T-cell (primary cell): ENCODE measurements at places on chromosomes 5 and 9.

- H3K27me3 ChIP-seq, result no peaks in the 10 kb centered on the region
- no peak for DNase-seq
- peaks cover 19% of the 10 kb centered on the region for H3K4me1 ChIP-seq
- no peaks in the 10 kb centered on the region for H3K36me3 ChIP-seq
These were observed 35.4 kb upstream of the TGFBR1 start for GRCh38 chr9:99069546-99069945.

GRCh38 chr5:153352685-153353219 lies 137.7 kb upstream of the GRIA1 start:
- H3K4me1 ChIP-seq, result no peaks in the 10 kb centered on the region
- H3K4me3 ChIP-seq, result no peak overlapping the region
- no peak overlapping the region for H3K27ac ChIP-seq
- no peak for DNase-seq

DNA sequence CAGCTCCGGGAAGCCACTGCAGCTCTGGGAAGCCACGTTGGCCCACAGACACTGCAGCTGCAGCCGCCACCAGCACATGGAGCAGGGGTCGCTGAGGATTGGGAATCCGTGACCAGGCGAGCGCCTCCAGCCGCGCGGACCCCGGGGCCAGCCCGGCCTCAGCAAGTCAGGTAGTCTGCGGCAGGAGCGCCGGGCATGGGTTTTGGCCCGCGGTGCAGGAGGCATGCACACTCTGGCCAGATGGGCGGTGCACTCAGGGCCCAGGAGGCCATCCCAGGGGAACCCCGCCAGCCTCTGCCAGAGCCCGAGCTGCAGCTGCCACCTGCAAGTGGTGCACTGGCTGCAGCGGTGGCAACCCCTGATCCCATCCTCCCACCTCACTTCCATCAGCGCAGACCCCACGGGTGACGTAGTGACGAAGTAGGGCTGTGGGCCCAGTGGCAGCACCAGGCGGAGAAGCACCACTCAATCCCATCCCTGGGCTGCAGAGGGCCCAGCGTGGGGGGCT lies 368.3 kb upstream of the SPATA31A5 start:
- H3K4me1 ChIP-seq, result no peaks in the 10 kb centered on the region
- H3K27me3 ChIP-seq, result no peaks in the 10 kb centered on the region
- no peak overlapping the region for H3K4me3 ChIP-seq
- no peaks in the 10 kb centered on the region for H3K36me3 ChIP-seq
- no peak overlapping the region for H3K27ac ChIP-seq

- H3K4me1 ChIP-seq, result peaks cover 9% of the 10 kb centered on the region
- no peak overlapping the region for H3K4me3 ChIP-seq
- no peaks in the 10 kb centered on the region for H3K27me3 ChIP-seq
- H3K36me3 ChIP-seq, result no peaks in the 10 kb centered on the region
- DNase-seq, result no peak
These were observed 6.7 kb upstream of the LCN2 start for GRCh38 chr9:128142596-128142995.

DNA sequence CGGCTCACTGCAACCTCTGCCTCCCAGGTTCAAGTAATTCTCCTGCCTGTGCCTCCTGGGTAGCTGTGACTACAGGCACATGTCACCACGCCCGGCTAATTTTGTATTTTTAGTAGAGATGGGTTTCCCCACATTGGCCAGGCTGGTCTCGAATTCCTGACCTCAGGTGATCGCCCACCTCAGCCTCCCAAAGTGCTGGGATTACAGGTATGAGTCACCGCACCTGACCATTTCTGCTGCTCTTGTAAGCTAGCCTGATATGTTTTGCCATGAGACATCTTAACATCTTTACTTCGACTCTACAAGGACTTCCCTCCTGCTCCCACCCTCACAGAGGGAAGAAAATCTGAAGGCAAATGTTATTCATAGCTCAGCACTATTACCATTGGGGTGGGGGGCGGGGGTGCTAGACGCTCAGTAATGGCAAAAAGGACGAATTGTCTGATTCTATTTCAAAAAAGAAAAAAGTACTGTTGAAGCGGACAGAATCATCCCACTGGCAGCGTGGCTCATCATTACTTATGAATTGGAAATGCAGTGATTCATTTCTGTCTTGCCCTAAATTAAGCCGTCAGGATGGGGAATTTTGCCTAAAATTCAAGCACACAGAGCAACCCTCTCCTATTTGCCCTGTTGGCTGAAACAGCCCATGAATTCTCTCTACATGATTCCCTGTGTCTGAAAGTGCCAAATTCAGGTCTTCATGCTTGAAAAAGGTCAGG lies 46.4 kb upstream of the WWC1 start:
- no peak overlapping the region for H3K4me3 ChIP-seq
- no peak overlapping the region for H3K27ac ChIP-seq
- no peak for DNase-seq
- H3K27me3 ChIP-seq, result no peaks in the 10 kb centered on the region
- no peaks in the 10 kb centered on the region for H3K36me3 ChIP-seq

DNA sequence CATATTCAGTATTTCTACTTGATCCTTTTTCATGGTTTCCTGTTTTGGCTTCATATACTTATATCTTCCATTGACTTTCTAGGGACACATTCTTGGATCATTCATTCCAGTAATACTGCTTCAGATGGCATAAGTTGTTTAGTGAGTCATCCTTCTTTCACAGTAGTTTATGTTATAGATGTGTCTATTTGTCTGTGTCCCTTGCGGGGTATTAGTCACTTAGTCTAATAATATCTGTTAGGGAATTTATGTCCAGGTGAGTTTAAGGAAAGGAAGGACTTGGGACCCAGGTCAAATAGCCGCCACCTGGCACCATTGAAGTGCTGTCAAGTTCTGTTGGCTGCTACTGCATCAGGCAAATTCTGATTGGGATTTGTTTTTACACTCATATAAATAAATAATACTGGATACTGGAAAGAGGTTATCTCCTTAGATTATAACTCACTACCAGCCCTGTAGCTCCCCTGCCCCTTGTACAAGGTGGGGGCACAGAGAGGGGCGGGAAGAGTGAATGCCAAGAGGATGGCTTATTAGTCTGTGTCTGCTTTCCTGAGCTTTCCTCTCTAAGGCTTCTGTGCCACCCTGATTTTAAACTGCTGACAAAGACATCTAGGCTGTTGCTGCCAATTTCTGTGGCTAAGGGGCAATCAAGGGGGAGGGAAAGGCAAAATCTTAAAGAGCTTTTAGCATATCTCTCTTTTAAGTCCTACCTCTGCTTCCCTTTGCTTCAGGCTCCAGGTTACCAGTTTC lies 64.9 kb downstream of the CDC42SE2 start:
- DNase-seq, result no peak
- no peaks in the 10 kb centered on the region for H3K27me3 ChIP-seq
- no peak overlapping the region for H3K4me3 ChIP-seq
- peaks cover 36% of the 10 kb centered on the region for H3K4me1 ChIP-seq
- H3K27ac ChIP-seq, result peak overlapping the region; percentile 8
- peaks cover 13% of the 10 kb centered on the region for H3K36me3 ChIP-seq

GRCh38 chr9:3346549-3346948 lies 179.3 kb downstream of the RFX3 start:
- H3K36me3 ChIP-seq, result no peaks in the 10 kb centered on the region
- H3K4me1 ChIP-seq, result no peaks in the 10 kb centered on the region
- DNase-seq, result no peak
- H3K27me3 ChIP-seq, result no peaks in the 10 kb centered on the region

- no peaks in the 10 kb centered on the region for H3K36me3 ChIP-seq
- no peaks in the 10 kb centered on the region for H3K4me1 ChIP-seq
- no peak overlapping the region for H3K4me3 ChIP-seq
- no peak for DNase-seq
These were observed 34.3 kb upstream of the ZNF354B start for GRCh38 chr5:178825444-178825843.

DNA sequence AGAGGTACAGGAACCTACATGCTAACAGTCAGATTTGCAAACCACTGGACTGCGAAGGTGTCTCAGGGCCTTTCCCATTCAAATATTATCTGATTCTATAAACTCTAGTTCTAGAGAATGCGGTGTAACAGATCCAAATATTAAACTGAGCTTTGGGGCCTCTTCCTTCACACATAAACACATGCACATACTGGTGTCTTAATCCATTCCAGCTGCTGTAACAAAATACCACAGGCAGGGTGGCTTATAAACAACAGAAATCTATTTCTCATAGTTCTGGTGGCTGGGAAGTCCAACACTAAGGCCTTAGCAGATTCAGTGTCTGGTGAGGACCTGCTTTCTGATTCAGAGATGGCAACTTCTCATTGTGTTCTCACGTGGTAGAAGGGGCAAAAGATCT lies 30.2 kb downstream of the RETREG1 start:
- peaks cover 3% of the 10 kb centered on the region for H3K4me1 ChIP-seq
- H3K36me3 ChIP-seq, result peaks cover 5% of the 10 kb centered on the region
- no peaks in the 10 kb centered on the region for H3K27me3 ChIP-seq
- no peak for DNase-seq

- no peaks in the 10 kb centered on the region for H3K4me1 ChIP-seq
- no peak for DNase-seq
- no peak overlapping the region for H3K27ac ChIP-seq
- H3K27me3 ChIP-seq, result no peaks in the 10 kb centered on the region
These were observed 51.1 kb downstream of the C9orf50 start for GRCh38 chr9:129569502-129570449.

- no peak for DNase-seq
- no peaks in the 10 kb centered on the region for H3K4me1 ChIP-seq
- peaks cover 22% of the 10 kb centered on the region for H3K27me3 ChIP-seq
- no peaks in the 10 kb centered on the region for H3K36me3 ChIP-seq
- no peak overlapping the region for H3K4me3 ChIP-seq
- no peak overlapping the region for H3K27ac ChIP-seq
These were observed 107.3 kb upstream of the SPOCK1 start for GRCh38 chr5:137606401-137606800.

DNA sequence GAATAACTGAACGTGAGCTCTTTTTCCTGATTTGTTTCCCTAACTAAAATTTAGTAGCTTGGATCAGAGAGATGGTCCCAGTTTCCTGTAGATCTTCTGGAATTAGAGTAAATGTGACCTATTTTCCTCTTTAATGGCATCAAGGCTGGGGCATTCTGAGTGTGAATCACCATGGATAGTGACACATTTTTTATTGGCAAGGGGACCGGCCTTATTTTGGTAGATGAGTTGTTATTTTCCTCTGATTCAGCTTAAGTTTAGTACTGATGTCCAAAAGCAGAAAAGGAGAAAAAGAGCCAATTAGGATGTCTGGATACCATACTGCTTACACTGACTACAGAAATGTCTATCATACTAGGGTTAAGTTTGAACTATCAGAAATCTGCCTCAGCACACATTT lies 68.1 kb downstream of the RNF38 start:
- H3K27me3 ChIP-seq, result no peaks in the 10 kb centered on the region
- no peak overlapping the region for H3K4me3 ChIP-seq
- H3K27ac ChIP-seq, result no peak overlapping the region

DNA sequence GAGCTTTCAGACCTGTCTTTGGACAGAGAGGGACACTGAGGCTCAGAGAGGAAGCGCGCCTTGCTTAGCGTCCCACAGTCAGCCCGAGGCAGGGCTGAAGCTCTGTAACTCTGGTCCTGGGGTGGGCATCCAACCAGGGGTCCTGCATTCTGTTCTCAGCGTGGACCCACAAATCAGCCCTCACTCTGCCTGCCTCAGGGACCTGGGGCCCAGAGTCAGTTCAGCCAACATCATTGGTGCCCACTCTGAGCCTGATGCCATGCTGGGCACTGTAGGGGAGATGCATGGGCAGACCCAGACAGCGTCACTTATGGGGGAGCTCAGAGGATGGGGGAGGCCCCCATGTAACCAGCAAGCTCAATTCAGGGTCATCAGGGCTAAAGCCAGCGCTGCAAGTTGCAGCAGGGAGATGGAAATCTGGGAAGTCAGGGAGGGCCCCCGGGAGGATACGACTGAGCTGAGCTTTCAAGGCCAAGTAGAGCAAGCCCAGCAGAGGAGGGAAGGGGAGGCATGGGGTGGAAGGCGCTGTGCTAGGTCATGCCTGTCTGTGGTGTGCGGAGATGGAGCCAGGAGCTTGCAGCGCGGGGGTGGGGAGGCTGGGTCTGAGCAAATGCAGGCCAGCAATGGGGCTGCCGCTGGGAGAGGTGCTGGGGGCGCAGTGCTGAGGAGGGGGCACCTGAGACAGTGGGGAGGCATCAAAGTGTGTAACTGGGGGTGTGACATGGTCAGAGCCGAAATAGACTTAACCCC lies 21.1 kb downstream of the CORO2A start:
- H3K27me3 ChIP-seq, result no peaks in the 10 kb centered on the region
- peaks cover 27% of the 10 kb centered on the region for H3K4me1 ChIP-seq
- no peak for DNase-seq

- no peaks in the 10 kb centered on the region for H3K4me1 ChIP-seq
- no peak overlapping the region for H3K27ac ChIP-seq
These were observed 185.3 kb downstream of the FAM170A start for GRCh38 chr5:119814655-119815054.

GRCh38 chr5:67196537-67197059 lies at the start of gene CD180:
Gene CD180 (minus strand): TSS chr5:67196799. CDS start chr5:67196641, 158 bp downstream.
- peaks cover 4% of the 10 kb centered on the region for H3K4me1 ChIP-seq
- H3K27me3 ChIP-seq, result no peaks in the 10 kb centered on the region
- H3K36me3 ChIP-seq, result no peaks in the 10 kb centered on the region
- no peak within 1 kb of the TSS for H3K27ac ChIP-seq
